ENCODE measurements at places on chromosomes 7 and 10.

GRCh38 chr10:114576132-114576487 lies 82.0 kb downstream of the ABLIM1 start:
- no peak for DNase-seq

- no peak for DNase-seq
Observed at GRCh38 chr10:124688386-124688785, 55.8 kb downstream of the FAM53B start.

GRCh38 chr10:132068431-132069121 lies 2.8 kb downstream of the JAKMIP3 start:
- no peak for DNase-seq

GRCh38 chr10:11837372-11838161 lies 14.4 kb downstream of the PROSER2 start:
- no peak for DNase-seq

DNA sequence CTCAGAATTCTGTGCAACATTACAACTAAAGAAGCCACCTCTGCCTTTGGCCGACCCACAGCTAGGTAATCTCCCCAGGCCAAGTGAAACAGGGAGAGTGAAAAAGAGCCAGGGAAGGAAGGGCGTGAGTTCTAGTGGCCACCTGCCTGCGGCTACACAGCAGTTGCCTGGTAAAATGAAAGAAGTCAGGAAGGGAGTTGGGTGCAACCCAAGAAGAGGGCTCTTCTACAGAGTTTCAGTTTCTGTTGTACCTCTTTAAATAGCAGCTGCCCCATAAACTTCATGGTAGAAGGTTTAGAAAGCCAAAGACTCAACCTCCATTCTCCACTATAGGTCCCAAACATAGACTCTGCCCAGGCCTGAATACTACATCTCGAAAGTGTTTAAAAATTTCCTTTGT lies 76.2 kb upstream of the TMEM168 start:
- DNase-seq = no peak

Measured in fibroblast of skin of scalp (primary cell).